ENCODE measurements at places on chromosomes 2 and 18. TPM values are rescaled to one million over a fixed set of nuclear protein-coding genes. Genes with fewer than 3 reads are reported as not detected.

Gene TSPYL6
- not detected for total RNA-seq

Gene NOSTRIN
- 0.43 TPM for total RNA-seq

Gene UGT1A7
- not detected for total RNA-seq

Gene MOCOS
- total RNA-seq = 7.1 TPM

Gene TEKT4
- total RNA-seq = not detected

Gene DOK1
- total RNA-seq = 9.9 TPM

Gene DNAH6
- under 0.01 TPM for total RNA-seq

Gene FBLN7
- total RNA-seq = 1.3 TPM

Gene PRKD3
- total RNA-seq = 85.9 TPM

Gene TNP1
- total RNA-seq = not detected

Gene PLCD4
- total RNA-seq = 2.2 TPM

Gene VIT
- total RNA-seq = not detected

Gene LIPG
- 0.86 TPM for total RNA-seq

Gene IL36A
- not detected for total RNA-seq

Gene ALMS1
- total RNA-seq = 18.6 TPM

Gene SLC14A1
- total RNA-seq = 0.86 TPM

Gene PRADC1
- total RNA-seq = 14.2 TPM

Gene COLEC12
- total RNA-seq = 3.9 TPM

Gene BCL11A
- total RNA-seq = 0.43 TPM

Gene POTEJ
- not detected for total RNA-seq
